ENCODE measurements at places on chromosomes 13 and 19.

- no peak for DNase-seq
Measured at GRCh38 chr19:20422216-20423205, 143.1 kb downstream of the ZNF737 start.

GRCh38 chr13:101144808-101145419, 271.4 kb downstream of the NALCN start:
- peak; percentile 58 for DNase-seq

- no peak for DNase-seq
Measured at GRCh38 chr19:4059891-4060620, 6.6 kb downstream of the ZBTB7A start.

DNA sequence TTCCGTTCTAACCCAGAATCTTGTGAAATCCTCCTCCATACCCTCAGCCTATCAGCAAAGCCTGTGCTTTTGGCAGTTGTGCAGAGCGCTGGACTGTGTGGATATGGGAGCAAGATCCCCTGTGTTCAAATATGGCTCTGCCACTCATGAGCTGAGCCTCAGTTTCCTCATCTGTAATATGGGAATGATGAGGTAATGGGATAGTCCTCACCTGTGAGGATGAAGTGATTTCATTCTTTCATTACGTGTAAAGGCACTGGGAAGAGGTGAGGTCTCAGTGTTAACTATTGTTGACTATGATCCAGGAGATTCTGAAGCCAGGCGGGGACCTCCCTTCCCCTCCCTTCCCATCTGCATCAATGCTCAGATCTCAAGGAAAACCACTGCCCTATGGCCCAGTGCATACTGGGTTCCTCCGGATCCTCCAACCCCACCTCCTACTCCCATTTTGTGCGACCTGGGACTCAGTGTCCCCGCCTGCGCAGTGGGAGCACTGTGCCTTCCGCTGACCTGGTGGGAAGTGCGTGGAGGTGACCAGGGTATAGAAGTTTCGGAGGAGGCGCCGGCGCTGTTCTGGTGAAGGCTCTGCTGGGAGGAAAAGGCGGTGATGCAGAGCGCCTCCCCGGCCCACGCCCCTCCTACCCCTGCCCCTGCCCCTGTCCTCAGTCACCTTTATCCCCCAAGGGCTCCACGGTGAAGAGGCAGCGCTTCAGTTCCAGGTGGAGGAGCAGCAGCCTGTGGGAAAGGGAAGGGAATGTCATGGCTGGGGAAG, 5.0 kb downstream of the FUZ start:
- no peak for DNase-seq

- DNase-seq, result no peak
Measured at GRCh38 chr19:18122424-18122823, 24.8 kb downstream of the MAST3 start.

- no peak for DNase-seq
Measured at GRCh38 chr13:113882267-113882630, 18.4 kb upstream of the GAS6 start.

- DNase-seq, result no peak
Measured at GRCh38 chr19:32436692-32437091, 31.1 kb downstream of the DPY19L3 start.

- no peak for DNase-seq
Measured at GRCh38 chr13:30905932-30906383, at the start of gene MEDAG. MEDAG (plus strand) TSS chr13:30906271; CDS start chr13:30906516, 245 bp downstream.

DNA sequence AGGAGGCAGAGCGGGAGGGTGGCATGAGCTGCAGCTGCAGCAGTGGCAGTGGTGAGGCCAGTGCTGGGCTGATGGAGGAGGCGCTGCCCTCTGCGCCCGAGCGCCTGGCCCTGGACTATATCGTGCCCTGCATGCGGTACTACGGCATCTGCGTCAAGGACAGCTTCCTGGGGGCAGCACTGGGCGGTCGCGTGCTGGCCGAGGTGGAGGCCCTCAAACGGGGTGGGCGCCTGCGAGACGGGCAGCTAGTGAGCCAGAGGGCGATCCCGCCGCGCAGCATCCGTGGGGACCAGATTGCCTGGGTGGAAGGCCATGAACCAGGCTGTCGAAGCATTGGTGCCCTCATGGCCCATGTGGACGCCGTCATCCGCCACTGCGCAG, 2.0 kb downstream of the EGLN2 start:
- no peak for DNase-seq

- no peak for DNase-seq
Measured at GRCh38 chr19:6213696-6214641, 65.8 kb downstream of the MLLT1 start.

- DNase-seq, result no peak
Measured at GRCh38 chr13:75437582-75438318, 44.2 kb downstream of the TBC1D4 start.

- DNase-seq, result no peak
Measured at GRCh38 chr19:18520848-18521691, 800 bp downstream of the ELL start.

DNA sequence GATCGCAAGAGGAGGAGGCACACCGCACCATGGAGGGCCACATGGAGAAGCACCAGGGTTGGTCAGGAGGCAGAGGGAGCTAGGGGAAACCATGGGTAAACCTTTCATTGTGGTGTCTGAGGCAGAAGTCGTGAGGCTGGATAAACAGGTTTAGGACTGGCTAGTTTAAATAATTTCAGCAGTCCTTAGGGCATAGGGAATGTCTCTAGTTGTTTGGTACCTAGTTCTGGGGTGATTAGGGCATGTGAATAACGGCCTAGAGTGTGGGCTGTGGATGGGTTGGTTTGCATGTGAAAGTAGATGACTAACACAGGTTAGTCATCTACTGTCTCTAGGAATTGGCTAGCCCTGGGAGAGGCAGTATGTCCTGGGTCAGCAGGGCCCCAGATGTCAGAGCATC, 102.3 kb downstream of the STOML3 start:
- DNase-seq, result no peak

- DNase-seq, result no peak
Measured at GRCh38 chr19:3234800-3235199, 10.3 kb downstream of the CELF5 start.

DNA sequence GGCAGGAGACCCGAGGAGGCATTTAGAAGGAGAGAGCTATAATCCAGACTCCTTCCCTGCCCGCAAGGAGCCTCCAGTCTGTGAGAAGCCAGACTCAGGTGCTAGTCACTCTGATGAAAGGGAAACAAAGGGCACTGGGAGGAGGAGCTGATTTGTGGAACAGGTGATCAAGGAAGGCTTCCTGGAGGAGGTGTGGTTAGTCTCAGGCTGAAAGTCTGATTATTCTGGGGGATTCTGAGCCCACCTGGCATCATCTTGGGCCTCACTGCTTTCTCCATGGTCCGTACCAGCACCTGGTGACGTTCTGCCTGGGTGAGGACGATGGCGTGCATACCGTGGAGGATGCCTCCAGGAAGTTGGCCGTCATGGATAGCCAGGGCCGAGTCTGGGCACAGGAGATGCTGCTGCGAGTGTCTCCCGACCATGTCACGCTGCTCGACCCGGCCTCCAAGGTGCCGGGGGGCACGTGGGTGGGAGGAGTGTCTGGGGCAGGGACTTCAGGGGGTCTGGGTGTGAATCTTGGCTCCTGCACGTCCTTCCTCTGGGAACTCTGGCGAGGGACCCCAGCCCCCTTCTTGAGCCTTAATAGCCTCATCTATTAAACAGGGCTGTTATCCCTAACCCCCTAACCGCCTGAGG, 3.9 kb downstream of the EPS8L1 start:
- DNase-seq, result no peak

DNA sequence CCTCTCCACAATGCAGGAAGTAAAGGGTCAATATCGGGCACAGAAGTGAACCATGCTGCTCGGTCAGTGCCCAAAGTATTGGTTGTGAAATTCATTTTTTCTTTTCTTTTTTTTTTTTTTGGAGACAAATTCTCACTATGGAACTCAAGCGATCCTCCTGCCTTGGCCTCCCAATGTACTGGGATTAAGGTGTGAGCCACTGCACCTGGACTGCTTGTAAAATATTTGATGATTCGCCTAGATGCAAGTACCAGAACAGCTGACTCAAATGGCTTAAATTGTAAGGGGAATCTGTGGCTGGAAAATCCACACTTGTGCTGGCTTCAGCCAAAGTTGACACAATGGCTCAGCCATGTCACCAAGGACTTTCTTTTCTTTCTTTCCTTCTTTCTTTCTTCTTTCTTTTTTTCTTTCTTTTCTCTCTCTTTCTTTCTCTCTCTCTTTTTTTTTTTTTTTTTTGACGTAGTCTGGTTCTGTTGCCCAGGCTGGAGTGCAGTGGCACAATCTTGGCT, 43.7 kb downstream of the NUMBL start:
- no peak for DNase-seq

- peak; percentile 20 for DNase-seq
Measured at GRCh38 chr19:12703046-12703445, 6.6 kb upstream of the FBXW9 start.

- peak; percentile 16 for DNase-seq
Measured at GRCh38 chr19:54390942-54391577, 24.2 kb upstream of the TTYH1 start.

- DNase-seq, result peak; percentile 50
Measured at GRCh38 chr13:71864986-71865873, 1.8 kb downstream of the DACH1 start.

GRCh38 chr13:50596776-50597203, 246.7 kb downstream of the DLEU7 start:
- DNase-seq, result no peak

DNA sequence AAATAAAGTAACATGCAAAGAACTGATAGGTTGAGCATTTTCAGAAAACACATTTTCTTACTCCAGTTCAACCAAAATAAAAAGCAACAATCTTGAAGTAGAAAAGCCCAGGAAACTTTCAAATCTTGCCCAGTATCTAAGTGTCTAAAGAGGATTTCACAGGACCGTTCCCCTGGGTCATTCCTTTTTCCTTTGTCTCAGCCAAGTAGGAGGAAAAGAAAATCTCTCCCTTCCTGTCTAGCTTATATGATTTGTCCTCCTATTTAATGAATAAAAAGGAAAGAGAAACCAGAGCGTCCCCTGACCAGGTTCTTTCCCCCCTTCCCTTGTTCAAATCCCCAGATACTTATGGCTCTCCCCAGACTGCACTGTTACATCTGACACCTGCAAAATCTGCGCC, 248.0 kb downstream of the KCTD12 start:
- no peak for DNase-seq

GRCh38 chr19:39843919-39844793, 2.0 kb downstream of the FBL start:
- no peak for DNase-seq

GRCh38 chr19:6023085-6023682, 45.2 kb upstream of the RANBP3 start:
- DNase-seq, result no peak

DNA sequence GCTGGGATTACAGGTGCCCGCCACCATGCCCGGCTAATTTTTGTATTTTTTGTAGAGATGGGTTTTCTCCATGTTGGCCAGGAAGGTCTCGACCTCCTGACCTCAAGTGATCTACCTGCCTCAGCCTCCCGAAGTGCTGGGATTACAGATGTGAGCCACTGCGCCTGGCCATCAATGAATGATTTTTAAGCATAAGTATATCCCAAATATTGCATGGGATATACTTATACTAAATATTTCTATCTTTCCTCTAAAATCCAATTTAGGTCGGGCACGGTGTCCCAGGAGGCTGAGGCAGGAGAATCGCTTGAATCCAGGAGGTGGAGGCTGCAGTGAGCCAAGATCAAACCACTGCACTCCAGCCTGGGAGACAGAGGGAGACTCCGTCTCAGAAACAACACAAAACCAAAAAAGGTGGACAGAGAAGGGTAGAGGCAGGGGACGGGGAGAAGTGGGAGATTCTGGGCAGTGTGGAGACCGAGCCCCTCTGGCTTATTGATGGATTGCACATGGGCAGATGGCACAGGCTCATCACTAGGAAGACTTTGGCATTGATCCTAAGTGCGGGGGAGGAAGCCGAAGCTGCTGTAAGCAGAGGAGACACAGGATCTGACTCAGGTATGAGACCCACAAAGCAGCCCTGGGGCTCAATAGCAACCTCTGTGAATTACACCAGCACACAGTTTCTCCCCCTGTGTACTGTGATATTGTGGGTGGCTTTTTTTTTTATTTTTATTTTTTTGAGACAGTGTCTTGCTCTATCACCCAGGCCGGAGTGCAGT, 13.5 kb downstream of the ARRDC5 start:
- no peak for DNase-seq

GRCh38 chr19:15292847-15293582, 39.3 kb downstream of the BRD4 start:
- no peak for DNase-seq

GRCh38 chr19:17616961-17617806, 61.7 kb downstream of the COLGALT1 start:
- DNase-seq, result no peak

DNA sequence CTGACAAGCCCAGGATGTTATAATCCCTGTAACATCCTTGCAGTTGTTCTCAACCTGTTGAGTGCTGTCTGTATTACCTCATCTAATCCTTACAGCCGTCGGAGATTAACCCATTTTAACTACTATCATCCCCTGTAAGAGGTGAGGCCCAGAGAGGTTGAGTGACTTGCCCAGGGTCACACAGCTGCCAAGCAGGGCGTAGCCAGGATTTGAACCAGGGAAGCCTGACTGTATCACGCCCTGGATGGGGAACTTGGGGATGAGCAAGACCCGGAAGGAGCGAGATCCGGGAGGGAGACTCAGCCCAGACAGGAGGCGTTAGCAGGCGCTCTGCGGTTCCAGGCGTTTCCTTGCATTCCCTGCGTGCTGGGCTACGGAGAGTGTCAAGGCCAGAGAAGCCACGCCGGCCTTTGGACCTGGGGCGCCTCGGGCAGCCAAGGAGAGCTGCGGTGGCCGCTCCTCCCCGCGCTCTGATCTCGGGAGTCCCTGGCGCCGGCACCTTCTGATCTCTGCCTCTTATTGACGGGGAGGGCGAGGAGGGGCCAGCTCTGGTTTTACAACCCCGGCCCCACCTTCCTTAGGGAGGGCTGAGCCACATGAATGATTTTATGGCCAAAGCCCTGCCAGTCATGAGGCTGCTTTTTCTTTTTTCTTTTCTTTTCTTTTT, 6.2 kb downstream of the SULT2B1 start:
- no peak for DNase-seq

- DNase-seq, result no peak
Measured at GRCh38 chr13:36820222-36820621, 1.2 kb downstream of the RFXAP start.

- peak; percentile 43 for DNase-seq
Measured at GRCh38 chr13:60431108-60431700, 34.2 kb downstream of the TDRD3 start.

GRCh38 chr13:21333186-21333585, 125.9 kb downstream of the ZDHHC20 start:
- DNase-seq, result no peak

GRCh38 chr13:94063096-94063495, 416.4 kb downstream of the DCT start:
- DNase-seq, result no peak

- no peak for DNase-seq
Measured at GRCh38 chr19:47228937-47229675, 1.9 kb downstream of the BBC3 start.
